ENCODE measurements at places on chromosomes 3 and 15. TPM values are rescaled to one million over a fixed set of nuclear protein-coding genes. Genes with fewer than 3 reads are reported as not detected.

The SLC12A1 gene
- total RNA-seq, result not detected

The C3orf80 gene
- total RNA-seq, result 2.1 TPM

The RTP4 gene
- not detected for total RNA-seq

The NMB gene
- 24.6 TPM for total RNA-seq

The CCR8 gene
- not detected for total RNA-seq

The COL8A1 gene
- not detected for total RNA-seq

The CCDC9B gene
- total RNA-seq, result 20.2 TPM

The KLF15 gene
- 0.08 TPM for total RNA-seq

The FEZF2 gene
- not detected for total RNA-seq

The PPP1R14D gene
- not detected for total RNA-seq

The PPARG gene
- 36.5 TPM for total RNA-seq

The ADAMTS9 gene
- 0.92 TPM for total RNA-seq

The SNX33 gene
- total RNA-seq, result 17.1 TPM

The RHOV gene
- 6.0 TPM for total RNA-seq

The SV2B gene
- 0.05 TPM for total RNA-seq

The PAK2 gene
- total RNA-seq, result 29.7 TPM

The CASR gene
- total RNA-seq, result not detected

The PPM1L gene
- 0.50 TPM for total RNA-seq
